ENCODE measurements at places on chromosomes 3 and 15.

DNA sequence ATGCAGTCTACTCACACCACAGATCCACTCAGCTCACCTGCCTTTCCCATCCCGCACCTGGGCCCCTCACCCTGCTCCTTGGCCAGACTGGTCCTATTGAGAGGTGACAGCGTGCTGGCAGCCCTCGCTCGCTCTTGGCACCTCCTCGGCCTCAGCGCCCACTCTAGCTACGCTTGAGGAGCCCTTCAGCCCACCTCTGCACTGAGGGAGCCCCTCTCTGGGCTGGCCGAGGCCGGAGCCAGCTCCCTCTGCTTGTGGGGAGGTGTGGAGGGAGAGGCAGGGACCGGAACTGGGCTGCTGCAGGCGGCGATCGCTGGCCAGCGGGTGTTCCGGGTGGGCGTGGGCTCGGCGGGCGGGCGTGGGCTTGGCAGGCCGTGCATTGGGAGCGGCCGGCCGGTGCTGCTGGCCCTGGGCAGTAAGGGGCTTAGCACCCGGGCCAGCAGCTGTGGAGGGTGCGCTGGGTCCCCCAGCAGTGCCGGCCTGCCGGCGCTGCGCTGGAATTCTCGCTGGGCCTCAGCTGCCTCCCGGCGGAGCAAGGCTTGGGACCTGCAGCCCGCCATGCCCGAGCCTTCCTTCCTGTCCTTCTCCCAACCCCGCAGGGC lies 45.5 kb upstream of the USP3 start:
- no peak for DNase-seq

DNA sequence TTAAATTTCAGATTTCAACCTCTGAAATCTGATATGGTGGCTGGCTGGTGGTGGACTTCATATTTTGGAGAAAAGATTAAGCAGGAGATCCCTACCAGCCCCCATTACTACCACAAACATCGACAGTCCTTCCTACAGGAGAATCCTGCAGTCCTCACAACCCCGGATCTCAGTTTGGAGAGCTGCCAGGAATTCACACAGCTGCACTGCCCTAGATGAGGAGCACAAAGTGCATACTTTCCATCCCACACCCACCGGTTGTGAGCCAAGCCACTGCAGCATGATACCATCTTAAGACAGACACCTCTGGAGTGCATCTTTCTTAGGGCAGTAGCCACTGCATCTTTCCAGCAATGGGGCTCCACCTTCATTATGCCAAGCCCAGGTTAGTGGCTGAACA lies 185.5 kb upstream of the GPR149 start:
- DNase-seq: no peak

DNA sequence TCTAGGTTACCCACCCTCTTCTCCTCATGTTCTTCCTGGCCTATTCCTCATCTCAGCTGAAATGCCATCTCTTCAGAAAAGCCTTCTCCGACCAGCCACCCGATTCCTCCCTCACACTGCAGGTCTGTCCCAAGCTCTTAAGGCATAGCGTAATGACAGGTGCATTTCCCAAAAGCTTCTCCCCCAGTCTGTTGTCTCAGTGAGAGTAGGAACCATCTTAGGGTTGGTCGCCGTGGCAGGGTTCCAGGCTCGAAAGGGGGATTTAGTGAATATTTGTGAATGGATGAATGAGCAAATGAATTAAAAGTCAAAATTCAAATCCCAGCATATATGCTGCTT lies 78.6 kb downstream of the TOP2B start:
- no peak for DNase-seq

- DNase-seq: no peak
Observed at GRCh38 chr15:101018016-101018415, 98.9 kb downstream of the LRRK1 start.

- DNase-seq: no peak
Observed at GRCh38 chr3:126472277-126473006, 3.2 kb downstream of the ZXDC start.

DNA sequence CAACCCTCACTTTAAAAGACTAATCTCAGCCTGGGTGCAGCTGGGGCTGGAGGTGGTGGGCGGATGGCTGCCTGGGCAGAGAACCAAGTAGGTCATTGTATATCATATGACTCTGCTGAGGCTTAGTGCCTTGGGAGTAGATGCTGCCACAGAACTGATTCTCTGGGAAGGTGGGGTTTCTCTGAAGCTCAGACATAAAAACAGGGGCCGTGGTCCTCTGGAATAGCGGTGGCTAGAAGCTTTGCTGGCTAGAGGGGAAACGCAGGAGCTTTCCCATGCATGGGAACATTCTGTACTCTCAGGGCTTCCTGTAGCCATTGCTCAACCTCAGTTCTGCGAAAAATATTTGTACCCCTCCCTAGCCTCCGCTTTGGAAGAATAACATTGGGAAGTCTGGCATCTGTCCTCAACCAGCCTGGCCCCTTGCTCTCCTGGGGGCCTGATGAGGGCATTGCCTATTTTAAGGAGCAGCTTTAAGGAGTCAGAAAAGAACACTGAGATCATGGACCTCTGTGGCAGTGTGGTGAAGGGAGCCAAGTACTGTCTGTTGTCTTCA lies 14.7 kb downstream of the TIMP4 start:
- no peak for DNase-seq

DNA sequence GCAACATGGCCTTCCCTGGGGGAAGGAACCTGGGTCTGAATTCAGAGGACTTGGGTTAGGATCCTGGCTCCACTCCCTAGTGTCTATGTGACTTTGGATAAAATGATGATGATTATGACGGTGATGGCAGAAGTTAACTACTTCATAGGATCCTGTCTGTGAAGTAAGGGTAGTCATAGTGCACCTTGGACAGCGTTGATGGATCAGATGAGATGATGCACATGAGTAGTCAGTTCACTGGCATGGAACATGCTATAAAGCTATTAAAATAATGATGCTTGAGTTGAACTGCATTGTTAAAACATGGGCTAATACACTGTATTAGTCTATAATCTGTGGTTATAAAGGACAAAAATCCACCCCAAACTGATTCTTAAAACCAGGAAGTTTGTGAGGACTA lies 62.0 kb downstream of the EEFSEC start:
- DNase-seq: no peak

DNA sequence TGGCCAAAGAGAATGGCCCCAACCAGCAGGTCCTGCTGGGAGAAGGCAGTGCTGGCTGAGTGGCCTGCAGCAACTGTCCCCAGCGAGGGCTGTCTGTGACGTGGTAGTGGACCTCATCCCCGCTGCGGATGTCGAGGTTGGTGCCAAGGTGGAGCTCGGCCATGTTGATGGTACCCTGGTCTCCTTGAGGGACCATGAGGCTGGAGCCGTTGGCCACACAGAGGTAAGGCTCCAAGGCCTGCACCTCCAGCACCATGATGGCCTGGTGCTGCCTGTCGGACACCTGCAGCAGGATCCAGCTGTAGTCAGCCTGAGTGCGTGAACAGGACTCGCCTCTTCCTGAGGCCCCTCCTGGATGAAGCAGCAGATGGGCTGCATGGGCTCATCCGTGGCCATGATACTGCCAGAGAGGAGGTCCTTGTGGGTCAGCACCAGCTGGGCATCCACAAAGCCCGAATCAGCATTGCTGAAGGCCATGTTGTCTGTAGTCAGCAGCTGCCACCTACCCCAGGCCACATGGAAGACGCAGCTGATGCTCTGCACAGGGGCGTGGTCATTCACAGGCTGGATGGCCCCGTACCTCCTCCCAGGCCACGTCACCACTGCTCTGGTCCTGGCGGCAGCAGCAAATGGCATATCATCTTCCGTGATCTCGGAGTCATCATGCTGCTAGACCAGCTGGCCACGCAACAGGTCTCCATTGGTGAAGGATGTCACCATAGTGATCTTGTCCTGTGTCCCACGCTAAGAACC lies 167.5 kb downstream of the GOLGA6L4 start:
- no peak for DNase-seq
